ENCODE measurements at places on chromosomes 2 and 18.

GRCh38 chr2:28676152-28676835 is 75.3 kb upstream of the PPP1CB start:
- DNase-seq = no peak

GRCh38 chr2:132009874-132010521 is 151.8 kb downstream of the ANKRD30BL start:
- DNase-seq = no peak

DNA sequence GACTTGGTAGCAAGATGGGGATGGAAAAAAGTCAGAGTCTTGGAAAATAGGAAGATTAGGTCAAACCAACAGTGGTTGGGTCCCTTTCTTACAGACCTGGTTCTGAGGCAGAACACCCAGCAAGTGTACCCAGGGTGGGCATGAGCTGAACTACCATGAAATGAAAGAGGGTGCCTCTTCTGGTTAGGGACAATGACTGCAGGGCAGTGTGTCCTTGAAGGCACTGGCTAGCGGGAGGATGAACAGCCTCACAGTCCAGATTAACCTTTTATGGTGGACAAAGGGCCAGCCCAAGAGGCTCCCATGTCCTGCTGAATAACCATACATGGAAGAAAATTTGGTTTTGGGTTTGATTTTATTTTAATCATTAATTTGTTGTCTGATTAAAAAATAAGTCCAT is 61.8 kb upstream of the CCDC85A start:
- no peak for DNase-seq

DNA sequence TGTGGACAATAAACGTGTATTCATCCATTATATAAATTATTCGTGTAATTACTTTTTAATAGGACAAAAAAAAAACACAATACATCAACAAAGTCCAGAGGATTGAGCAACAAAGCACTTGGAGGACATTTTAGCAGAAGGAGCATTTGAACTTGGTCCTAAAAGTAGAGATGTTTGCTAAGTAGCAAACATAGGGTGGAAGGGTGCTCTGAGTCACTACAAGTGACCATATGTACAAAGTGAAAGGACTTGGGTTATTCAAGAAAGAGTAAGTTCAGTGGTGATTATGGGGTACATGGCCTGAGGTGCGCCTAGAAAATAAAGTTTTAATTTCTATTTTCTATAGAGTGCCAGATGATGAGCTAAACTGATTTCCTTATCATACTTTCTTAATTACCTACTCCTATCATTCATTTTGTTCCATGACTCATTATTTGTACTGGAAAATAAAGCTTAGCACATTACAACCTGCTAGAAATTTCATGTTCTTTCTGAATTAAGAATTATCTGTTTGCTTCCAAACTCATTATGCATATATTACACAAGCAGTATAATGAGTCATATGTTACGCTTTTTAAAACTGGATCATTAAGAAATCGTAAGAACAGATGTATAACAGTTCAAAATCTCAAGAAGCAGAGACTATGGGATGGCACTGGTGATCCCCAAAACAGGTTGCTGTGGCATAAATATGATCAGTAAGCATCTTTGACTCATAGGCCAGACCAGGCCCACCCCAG is 13.1 kb upstream of the PPP1R1C start:
- DNase-seq = no peak

DNA sequence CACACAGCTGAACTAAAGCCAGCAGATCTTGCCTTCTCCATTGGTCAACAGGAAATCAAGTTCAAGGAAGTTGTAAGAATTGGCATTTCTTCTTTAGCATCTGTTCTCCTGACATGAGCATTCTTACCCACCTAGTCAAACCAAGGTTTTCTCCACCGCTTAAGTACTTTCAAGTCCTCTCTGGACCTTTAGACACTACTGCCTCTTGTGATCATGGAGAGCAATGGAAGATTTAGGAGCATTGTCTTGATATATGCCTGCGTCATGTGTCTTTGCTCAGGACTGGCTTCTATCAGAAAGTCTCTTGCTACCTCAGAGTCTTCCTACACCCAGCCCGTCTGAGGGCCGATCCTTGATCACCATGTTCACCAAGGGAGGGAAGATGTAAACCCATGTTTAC is 262.2 kb downstream of the PHLPP1 start:
- no peak for DNase-seq

DNA sequence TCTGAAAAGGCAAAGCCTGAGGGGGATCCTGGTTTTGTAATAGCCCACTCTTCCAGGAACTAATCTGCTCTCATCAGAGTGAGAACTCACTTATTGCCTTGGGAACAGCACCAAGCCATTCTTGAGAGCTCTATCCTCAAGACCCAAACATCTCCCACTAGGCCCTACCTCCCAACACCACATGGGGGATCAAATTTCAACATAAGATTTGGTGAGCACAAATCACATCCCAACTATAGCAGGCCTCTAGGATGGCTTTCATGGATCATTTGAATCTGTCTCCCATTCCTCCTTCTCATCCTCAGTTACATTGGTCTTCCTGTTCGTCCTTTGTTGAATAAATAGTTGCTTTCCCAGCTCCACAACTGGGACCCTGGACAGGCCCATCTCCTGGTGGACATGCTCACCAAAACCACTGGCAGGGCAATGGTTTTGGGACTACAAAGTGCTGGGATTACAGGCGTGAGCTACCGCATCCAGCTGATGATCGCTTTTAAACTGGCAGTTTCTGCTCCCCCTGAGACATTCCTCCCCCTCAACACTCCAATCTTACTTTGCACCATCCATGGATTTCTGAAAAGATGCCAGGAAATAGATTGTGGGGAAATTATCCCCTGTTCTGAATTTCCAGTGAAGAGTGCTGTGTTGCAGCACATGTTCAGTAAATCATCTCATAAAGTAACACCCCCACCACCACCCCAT is 42.6 kb downstream of the MCFD2 start:
- no peak for DNase-seq

- no peak for DNase-seq
These were observed 32.8 kb downstream of the KATNAL2 start for GRCh38 chr18:46950064-46950656.

DNA sequence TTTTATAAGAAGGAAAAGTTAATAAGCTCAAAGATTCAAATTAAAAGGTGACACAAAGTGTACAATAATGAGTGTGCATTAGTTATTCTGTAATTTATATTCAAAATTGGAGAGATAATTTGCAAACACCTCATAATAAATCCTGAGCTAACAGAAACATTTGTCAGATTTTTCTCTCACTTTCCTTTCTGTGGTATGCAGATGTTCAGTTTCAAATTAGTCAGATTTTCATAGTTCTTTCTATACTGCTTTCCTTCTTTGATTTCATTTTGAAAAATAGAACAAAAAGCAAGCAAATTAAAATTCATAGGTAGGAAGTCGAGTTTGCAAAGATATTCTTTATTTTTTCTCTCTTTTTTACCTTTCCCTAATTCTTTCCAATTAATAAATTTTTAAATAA is 1420.1 kb upstream of the NXPH2 start:
- no peak for DNase-seq

DNA sequence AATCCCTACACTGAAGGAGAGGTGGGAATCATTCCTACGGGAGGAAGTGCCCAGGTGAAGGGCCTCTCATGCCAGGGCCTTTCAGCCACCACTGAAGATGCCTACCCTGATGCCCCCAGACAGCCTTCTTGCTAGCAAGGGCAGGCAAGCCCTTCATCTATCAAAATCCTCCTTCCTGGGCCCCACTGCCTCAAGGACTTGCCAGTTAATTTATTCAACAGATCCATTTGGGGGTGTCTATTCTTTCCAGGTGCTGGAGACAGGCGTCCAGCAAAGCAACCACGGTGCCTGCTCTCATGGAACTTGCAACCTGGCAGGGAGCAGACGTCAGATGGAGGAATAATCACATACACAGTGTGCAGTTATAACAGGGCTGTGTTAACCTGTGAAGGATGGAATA is 95.5 kb downstream of the GYPC start:
- no peak for DNase-seq

- no peak for DNase-seq
These were observed 115.2 kb upstream of the EPAS1 start for GRCh38 chr2:46181789-46182530.

DNA sequence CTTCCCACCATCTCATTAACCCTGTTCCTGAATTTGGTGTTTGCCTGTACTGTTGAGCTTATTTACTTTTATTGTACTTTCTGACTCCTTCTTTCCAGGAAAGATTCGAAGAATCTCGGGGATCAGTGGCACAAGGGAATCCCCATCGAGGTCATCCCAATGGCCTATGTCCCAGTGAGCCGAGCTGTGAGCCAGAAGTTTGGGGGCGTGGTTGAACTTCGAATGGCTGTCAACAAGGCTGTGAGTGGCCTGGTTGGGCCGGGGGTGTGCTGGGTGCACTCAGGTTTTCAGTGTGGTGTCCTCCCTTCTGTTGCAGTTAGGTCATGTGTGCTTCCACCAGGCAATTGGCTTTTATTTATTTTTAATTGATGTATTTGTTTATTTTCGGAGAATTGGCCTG is 45.0 kb downstream of the RPIA start:
- no peak for DNase-seq

DNA sequence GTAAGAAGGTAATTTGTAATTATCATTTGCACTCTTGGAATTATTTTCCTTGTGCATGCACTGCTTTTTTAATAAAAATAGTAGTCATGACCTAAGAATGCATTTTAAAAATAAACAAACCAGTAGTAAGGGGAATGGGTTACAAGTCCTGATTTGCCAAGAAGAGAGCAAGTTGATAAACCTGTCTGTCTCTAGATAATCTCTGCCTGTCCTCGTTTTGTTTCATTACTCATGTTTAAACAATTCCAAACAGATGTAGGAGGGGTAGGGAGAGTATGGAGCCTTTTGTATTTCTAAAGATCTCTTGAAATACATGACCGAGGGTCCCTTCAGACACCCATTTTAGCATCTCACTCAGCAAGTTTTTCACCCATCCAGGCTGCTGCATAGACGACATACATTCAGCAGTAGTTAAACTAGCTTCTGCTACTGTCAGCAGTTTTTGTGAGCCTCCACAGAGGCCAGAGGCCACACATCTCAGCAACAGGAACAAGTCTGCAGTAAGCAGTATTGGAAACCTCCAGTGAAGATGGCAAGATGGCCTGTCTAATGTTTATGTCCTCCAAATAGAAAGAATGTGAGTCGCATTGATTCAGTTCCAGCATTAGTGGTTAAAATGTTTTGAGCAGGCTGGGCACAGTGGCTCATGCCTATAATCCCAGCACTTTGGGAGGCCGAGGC is 2.3 kb upstream of the EXOC6B start:
- no peak for DNase-seq

DNA sequence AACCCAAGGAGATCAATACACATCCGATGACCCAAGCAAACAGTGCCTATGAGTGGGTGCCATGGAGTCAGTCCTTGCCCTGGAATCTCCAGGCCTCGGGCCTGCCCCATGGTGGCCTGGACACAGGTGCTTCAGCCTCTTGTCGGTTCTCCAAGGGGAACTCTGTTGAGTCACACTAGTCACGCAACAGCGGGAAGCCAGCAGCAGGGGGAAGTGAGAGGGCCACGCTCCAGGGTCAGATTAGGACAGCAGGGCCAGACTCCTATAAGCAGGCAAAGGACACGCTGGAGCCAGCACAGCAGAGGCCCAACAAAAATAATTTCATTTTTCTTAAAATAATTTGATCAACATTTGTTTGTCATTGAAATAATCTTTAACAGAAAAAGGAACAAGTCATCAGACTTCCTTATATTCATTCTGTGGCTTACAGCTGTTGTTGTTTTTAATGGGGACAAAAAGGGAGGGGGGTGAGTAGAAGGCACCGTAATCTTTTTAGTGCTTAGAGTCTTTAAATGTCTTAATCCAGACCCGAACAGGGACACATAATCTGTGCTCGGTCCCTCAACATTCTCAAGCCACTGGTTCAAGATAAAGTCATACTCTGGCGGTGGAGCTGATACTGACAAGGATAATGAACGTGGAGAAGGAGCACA is 16.4 kb upstream of the ARMC9 start:
- DNase-seq = no peak

GRCh38 chr2:231411831-231412617 is 16.5 kb downstream of the B3GNT7 start:
- DNase-seq = peak; percentile 29
